ENCODE measurements at places on chromosomes 11 and 22.

DNA sequence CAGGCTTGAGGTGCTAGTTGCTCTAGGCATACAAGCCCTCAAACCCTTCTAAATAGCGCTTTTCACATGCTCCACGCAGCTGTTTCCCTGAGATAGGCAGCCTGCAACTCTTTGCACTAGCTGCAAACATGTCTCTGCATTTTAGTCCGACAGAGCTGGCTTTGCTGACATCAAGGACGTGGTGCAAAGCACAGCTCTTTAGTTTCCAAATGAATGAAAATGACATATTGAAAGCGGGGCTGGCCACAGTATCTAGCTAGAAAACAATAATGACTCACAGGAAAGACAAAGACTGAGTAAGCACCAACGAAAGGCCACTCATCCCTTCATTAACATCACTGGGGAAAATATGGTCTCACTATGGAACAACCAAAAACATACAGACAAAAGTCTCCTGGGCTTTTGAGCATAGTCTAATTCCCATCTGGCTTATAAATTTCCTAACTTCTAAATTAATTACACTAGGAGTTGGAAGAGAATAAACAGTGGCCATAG is 15.3 kb upstream of the ZC3H12C start:
- DNase-seq = no peak

GRCh38 chr22:21587803-21588611 is 20.5 kb downstream of the UBE2L3 start:
- no peak for DNase-seq

DNA sequence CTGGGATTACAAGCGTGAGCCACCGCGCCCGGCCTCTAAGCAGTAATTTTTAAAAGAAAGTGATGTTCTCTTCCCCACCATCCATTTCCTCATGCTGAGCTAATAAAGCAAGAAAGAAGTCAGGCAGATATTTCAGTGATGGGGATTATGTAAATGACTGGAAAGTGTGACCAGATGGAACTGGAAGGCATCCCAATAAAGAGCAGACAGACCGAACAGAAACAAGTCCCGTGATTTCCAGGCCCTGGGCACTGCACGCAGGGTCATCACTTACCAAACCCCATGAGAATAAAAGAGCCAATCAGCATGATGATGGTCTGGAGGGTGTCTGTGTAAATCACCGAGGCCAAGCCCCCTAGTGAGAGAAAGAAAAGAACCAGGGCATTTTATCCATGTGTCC is 18.2 kb downstream of the SLC5A4 start:
- DNase-seq = no peak

DNA sequence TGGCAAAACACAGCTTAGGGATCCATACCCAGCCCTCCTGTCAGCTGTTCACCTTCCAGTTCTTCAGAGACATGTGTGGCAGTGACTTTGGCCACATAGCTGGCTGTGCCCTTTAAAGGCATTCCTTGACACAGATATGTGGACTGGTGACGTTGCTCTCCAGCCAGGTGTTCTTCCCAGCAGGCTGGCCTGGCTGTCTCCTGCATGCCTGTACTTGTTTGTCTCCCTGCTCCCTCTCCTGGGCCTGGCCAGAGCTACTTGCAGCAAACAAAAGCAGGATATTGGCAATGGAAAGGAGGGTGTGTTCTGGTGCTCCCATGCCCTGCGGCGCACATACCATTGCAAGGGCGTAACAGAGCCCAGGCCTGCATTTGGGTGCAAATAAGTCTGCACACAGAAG is 38.3 kb downstream of the PIK3IP1 start:
- DNase-seq = peak; percentile 39

GRCh38 chr22:19571995-19572394 is 47.8 kb upstream of the CLDN5 start:
- DNase-seq = no peak

- DNase-seq = no peak
Measured at GRCh38 chr11:38323961-38324761, 1726.1 kb upstream of the RAG2 start.

GRCh38 chr22:20213833-20214708 is 54.0 kb downstream of the RTN4R start:
- no peak for DNase-seq

- DNase-seq = peak; percentile 87
Measured at GRCh38 chr11:35927682-35928081, 16.2 kb upstream of the LDLRAD3 start.

- peak; percentile 43 for DNase-seq
Measured at GRCh38 chr22:19631899-19632667, 82.2 kb upstream of the SEPTIN5 start.

DNA sequence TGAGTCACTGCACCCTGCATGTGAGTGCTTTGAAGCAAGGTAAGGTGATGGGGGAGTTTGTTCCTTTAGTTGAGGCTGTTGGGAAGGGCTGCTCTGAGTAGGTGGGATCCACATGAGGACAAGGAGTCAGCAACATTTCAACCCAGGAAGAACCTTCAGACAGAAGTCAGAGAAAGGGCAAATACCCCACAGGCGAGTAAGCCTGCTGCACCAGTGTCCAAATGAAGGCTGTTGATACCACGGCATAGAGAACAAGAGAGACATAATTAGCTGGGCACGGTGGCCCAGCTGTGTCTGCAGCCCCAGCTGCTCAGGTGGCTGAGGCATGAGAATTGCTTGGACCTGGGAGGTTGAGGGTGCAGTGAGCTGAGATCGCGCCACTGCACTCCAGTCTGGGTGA is 54.3 kb upstream of the CLMP start:
- DNase-seq = no peak

DNA sequence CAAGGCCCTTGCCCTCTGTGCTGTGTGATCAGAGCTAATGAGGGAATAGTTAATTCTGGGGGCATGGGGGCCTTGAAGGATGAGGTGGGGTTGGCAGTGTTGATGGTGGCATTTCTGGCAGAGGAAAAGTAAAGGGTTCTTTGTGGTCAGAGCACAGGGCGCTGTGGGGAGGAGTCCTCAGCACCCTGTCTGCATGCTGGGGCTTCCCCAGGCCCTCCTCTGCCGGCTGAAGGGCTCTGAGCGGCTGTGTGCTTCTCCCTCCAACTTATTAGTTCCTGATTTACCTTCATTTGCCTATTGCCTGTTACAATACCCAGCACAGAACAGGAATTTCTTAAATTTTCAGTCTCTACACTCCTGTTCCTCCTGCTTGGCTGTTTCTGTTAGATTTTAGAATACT is 122.8 kb downstream of the HIPK3 start:
- DNase-seq = no peak

- no peak for DNase-seq
Measured at GRCh38 chr11:44203270-44204043, 106.5 kb downstream of the ALX4 start.

DNA sequence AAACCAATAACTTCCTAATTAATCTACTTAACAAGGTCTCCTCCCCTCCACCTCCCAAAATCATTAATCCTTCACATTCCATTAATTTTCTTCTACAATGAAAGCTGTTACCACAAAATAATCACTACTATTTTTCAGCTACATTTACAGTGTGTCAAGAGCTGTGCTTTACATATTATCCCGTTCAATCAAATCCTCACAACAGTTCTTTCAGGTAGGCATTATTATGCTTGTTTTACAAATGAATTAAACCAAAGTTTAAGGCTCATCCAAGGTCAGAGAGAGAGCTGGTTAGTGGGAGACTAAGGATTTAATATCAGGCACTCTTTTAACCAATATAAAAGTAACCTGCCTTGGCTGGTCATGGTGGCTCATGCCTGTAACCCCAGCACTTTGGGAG is 107.4 kb downstream of the SIK3 start:
- DNase-seq = no peak

DNA sequence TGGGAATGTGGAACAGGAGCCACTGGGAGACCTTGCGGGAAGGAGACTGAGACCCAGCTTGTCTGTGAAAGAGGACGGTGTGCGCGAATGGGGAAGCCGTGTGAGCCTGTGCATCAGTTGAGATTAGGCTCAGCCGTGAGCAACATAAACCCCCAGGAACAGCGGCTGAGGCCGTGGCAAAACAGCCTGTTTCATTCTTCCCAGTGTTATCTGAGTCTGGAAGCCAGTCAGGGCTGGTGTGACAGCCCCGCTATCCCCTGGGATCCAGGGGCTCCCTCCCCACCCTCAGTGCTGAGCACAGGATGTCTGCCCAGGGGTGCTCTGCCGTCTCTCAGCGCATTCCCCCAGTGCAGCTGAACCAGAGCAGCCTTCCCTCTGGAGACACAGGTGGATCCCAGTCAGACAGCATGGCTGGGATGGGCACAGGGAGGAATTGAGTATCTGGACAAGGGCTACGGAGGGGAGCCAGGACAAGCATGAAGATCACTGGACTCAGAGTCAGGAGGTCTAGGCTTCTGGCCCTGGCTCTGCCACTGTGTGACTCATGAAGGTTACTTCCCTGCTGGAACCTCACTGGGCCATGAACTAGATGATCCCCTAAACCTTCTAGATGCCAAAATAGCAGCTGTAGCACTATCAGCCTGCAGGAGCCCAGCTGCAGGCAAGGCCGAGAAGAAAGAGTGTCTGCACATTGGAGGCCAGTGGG is 8.6 kb downstream of the OAF start:
- DNase-seq = peak; percentile 89

DNA sequence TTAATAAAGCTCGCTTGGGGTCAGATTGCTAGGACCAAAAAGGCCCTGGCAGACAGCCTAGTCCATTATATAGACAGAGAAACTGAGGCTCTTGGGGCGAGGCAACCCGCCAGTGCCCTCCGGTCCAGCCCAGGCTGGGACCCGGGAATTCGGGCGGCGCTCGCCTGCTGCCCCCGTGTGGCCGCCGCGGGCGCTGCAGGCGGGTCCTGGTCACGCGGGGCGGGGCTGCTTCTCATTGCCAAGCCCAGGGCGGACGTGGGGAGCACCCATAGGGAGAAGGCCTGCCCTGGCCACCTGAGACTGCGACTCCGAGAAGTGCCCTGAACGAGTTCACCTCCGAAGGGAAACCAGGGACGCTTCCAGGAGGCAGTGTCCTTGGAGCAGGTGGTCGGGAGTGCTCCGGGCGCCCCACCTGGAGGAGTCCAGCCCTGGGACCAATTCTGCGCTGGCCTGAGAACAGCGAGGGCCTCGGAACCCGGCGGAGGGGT is 36.0 kb upstream of the CSNK1E start:
- peak; percentile 80 for DNase-seq

DNA sequence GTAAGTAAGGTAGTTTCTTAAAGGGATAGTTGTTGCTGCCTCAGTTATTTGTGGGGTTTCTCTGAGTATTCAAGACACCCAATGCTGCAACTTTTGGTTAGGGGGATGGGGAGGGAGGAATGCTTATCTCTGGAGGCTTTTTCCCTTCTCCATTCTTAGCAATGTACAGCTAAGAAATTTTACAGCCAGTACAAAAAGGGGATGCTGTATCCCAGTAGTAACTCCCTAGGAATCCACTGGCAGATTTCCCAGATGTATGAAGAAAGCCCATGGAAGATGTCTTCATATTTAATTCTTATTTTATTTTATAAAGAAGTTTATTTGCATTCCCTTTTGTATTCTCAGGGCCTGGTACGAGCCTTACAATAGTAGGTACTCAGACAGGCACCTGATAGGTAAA is 154.8 kb downstream of the ENTHD1 start:
- no peak for DNase-seq

GRCh38 chr11:41056892-41057569 is 402.4 kb downstream of the LRRC4C start:
- DNase-seq = peak; percentile 50

DNA sequence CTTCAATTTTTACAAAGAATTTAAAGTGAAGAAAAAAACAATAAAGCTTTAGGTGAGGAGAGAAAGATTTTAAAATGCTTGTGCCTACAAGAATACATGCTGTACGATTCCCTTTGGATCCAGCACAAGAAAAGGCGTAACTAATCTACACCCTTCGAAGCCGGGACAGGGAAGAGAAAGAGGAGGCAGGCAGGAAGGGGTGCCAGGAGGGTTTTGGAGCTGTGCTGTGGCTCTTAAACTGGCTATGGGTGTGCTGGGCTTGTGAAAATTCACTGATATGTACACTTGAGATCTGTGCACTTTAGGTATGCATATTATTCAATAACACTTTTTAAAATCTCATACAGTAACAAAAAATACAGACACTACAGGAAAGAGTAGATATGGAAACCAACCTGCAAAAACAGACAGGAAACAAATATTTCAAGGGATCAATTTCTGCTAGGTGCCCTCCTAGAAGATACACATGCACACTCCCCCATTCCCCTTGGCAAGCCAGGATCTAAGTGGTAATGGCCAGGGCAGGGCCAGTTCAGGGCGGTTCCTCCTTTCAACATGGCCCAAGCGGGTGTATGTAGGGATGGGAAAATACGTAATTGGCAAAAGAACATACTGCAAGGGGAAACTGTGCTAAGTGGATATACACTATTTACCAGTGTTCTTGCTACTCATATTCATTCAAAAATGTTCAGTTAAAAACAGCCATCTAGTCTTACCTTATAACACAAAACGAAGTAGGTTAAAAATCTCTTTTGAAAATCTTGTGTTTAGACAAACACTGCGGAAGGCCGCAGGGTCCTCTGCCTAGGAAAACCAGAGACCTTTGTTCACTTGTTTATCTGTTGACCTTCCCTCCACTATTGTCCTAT is 54.2 kb downstream of the PACSIN2 start:
- no peak for DNase-seq

DNA sequence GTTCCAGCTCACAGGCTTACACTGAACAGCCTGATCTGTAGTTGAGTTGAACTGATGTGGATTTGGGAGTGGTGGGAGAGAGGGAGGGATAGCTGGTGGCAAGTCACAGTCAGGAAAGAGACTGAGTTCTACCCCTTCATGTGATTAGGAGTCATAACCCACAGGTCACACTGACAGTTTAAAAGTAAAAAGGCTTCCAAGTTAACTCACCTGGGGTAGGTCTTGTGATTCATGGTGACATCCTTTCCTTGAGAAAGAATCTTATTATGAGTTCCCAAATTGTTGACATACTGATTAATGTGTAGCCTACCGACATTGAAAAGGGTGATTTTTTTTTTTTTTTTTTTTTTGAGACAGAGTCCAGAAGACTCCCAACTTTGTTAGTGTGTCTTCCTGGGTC is 5.4 kb downstream of the IZUMO1R start:
- no peak for DNase-seq

GRCh38 chr11:3057069-3057963 is at the start of gene CARS1:
Gene CARS1, minus strand, starts transcription at chr11:3057423. Its CDS starts 56 bp downstream, at chr11:3057367.
- peak; percentile 98 for DNase-seq

DNA sequence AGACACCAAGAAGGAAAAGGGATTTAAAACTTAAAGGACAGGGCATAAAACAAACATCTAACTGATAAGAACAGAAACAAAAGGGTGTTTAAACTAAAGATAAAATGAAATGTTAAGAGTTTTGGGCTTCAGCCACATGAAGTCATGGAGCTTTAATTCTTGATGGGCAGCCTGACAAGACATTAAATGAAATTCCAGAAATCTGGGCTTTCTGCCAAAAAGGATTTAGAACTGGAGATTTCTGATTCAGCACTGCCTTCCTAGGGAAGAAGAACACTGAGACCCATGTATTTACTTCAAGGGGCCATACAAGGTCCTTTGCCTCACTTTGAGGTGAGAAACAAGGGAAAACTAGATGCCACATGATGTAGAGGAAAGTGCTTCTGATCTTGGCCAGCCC is 355.9 kb upstream of the RAG2 start:
- no peak for DNase-seq

GRCh38 chr22:24938741-24939341 is 7.7 kb downstream of the LHFPL7 start:
- DNase-seq = no peak

GRCh38 chr11:84981301-84981700 is 645.8 kb downstream of the DLG2 start:
- no peak for DNase-seq

Measured in sigmoid colon (tissue), 7 donors.